ENCODE measurements at places on chromosomes 2 and 18.

- peaks cover 7% of the 10 kb centered on the region for H3K4me1 ChIP-seq
- H3K27ac ChIP-seq = no peak overlapping the region
- no peak for DNase-seq
- peak overlapping the region; percentile 67 for H3K4me3 ChIP-seq
- H3K27me3 ChIP-seq = no peaks in the 10 kb centered on the region
Measured at GRCh38 chr2:189673661-189674373, 653 bp upstream of the ANKAR start.

- DNase-seq = no peak
- H3K4me3 ChIP-seq = no peak overlapping the region
- peaks cover 44% of the 10 kb centered on the region for H3K36me3 ChIP-seq
- no peaks in the 10 kb centered on the region for H3K4me1 ChIP-seq
- no peak overlapping the region for H3K27ac ChIP-seq
Measured at GRCh38 chr2:38360177-38360576, 16.9 kb downstream of the ATL2 start.

DNA sequence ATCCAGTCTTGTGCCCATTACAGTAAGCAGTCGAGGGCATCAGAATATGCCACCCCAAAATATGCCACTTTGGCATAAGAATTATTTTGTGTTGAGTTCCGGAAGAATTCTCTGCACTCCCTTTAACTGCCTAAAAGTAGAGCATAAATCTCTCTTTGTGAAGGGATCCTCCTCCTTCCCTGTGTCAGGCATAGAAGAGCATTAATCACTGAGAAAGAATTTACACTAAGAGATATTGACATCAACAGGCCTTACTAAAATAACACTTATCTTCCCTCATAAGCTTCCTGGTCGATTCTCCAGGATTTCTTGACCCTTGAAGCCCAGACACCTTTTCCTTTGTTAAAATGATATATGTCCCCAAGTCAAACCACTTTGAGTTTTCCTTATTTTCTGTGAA lies 27.6 kb upstream of the KYNU start:
- H3K4me3 ChIP-seq = no peak overlapping the region
- no peaks in the 10 kb centered on the region for H3K36me3 ChIP-seq
- H3K27me3 ChIP-seq = no peaks in the 10 kb centered on the region
- no peak overlapping the region for H3K27ac ChIP-seq
- H3K4me1 ChIP-seq = no peaks in the 10 kb centered on the region

DNA sequence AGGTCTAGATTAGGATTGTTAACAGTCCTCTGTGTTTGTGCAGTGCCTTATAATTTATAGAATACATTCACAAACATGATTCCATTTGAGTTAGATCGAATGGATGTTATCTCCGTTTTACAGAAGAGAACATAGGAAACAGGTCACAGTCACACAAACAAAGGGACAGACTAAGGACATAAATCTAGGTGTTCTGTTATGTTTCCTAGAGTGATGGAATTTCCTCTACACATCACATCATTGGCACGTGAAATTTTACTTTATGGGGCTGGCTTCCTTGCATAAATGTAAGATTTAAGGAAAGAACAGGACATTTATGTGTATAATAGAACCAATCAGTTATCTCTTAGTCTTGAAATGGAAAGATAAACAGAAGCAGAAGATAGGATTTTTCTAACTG lies 6.4 kb downstream of the TRIM54 start:
- H3K4me1 ChIP-seq = peaks cover 12% of the 10 kb centered on the region
- no peaks in the 10 kb centered on the region for H3K27me3 ChIP-seq
- no peak overlapping the region for H3K27ac ChIP-seq
- H3K36me3 ChIP-seq = no peaks in the 10 kb centered on the region
- no peak overlapping the region for H3K4me3 ChIP-seq
- DNase-seq = no peak

All from Karpas-422 (cell line).